CD4-positive, alpha-beta T cell treated with Interleukin-6 for 4 hours (primary cell): ENCODE measurements at places on chromosomes 11 and 22.

DNA sequence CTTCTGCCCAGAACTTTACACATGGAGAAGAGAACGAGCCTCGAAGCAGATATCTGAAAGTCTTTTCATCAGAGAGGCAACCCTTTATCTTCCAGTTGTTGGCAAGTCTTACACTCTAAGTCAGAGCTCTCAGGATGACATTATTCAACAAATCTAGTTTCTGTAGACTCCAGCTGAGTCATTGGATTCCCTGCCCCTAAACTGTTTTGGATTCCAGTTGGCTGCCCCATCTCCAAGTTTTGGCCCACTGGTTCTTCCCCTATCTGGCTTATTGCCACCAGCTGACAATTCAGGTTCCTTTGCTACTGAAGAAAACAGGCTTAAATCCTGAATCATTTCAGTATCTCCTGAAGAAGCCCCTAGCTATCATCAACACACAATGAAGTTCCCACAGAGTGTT is 14.2 kb downstream of the SAAL1 start:
- no peak for DNase-seq

DNA sequence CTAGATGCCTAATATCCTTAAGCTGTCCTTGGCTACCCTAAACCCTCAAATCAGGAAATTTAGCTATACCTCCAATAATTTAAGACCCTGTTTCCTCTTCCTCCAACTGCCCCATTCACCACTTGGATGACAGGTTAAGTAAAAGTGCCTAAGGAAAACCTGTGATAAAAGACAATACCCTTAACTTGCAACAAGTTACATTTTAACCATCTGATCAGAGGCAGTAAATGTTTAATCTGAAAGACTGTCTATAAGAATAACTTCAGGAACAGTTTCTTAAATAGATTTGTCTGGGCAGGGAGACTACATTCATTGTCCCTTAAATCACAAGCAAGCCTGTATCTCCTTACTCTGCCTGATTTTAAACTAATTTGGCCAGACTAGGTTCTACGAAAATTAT is 129.1 kb downstream of the APOL5 start:
- DNase-seq: no peak

DNA sequence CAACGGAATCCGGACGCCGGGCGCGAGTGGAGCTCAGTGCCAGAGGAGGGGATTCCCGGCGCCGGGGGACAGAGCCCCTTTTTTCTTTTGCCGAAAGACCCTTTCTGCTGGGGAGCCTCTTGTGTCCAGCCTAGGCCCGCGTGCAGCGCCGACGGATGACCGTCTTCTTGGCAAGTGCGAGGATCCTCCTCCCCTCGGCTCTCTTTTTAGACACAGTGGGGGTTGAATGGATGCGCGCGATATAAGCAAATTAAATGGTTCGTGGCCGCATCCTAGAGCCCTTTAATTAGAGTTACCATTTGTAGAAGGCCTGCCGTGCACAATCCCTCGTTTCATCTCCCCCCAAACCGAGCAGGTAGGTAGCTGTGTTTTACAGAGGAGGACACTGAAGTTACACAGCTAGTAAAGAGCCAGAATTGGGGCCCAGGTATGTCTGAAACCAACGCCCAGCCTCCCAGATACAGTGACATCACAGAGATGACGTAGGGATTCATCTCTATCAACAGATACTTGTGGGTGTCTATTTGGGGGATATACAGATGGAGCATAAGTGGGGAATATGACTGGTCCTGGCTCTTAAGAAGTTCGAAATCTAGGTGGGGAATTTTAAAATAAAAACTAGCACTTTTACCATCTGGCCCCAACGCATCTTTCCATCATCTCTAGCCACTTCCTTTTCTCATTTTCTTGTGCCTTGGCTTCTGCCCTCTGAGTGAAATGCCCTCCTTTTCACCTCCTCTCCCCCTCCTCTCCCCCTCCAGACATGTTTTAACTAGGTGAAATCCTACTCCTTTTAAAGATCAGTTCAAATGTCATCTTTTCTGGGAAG is 875 bp downstream of the TCP11L1 start:
- peak; percentile 22 for DNase-seq

GRCh38 chr11:6443269-6444003 is 2.6 kb upstream of the HPX start:
- DNase-seq: peak; percentile 72

GRCh38 chr11:61054927-61055562 is 47.2 kb upstream of the CD5 start:
- no peak for DNase-seq

DNA sequence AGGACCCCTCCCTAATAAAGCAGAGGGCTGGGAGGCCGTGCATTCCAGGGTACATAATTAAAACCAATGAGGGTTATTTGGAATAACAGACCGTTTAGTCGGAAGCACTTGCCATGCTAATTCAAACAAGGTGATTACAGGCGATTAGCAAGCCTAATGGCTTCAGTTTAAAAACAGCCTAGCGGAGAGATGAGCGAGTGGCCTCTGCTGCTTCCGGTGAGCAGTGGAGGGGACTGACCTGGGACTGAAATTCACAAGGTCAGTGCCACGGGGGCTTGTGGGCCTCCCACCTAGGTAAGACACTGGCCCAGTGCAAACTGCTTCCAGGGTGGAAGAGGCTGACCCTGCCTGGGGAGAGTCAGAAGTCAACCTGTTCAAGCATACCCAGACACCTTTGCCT is 56.8 kb upstream of the ALX4 start:
- no peak for DNase-seq

DNA sequence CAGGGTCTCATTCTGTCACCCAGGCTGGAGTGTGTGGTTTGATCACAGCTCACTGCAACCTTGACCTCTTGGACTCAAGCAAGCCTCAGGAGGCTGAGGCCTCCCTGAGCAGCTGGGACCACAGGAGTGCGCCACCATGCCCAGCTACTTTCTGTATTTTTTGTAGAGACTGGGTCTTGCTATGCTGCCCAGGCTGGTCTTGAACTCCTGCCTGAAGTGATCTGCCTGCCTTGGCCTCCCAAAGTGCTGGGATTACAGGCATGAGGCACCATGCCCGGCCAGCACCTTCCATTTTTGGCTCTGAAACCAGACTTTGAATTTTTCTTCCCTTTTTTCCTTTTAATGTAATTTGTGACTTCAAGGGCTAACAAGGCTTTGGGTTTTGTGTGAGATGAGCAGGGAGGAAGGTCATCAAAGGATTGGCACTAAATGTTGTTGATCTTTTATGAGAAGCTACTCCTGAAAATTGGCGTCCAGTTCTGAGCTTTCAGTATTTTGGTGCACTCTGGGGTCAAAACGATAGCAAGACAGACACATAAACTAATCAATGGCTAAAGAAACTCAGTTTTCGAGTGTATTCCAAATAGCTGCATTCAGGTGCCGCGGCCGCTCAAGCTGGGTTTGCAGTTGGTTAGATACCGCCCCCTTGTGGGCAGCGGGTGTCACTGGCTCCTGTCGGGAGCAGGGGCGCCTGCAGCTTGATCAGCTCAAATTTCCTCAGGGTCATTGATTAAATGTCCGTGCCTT is 51.9 kb upstream of the CLMP start:
- peak; percentile 87 for DNase-seq

GRCh38 chr11:126059238-126059781 is 3.4 kb downstream of the CDON start:
- no peak for DNase-seq
